ENCODE measurements at places on chromosomes 5 and 9. TPM values are rescaled to one million over a fixed set of nuclear protein-coding genes. Genes with fewer than 3 reads are reported as not detected.

Gene SPATA31E1
- total RNA-seq, result not detected

Gene IFNB1
- not detected for total RNA-seq

Gene DOK3
- 6.7 TPM for total RNA-seq

Gene CDH9
- not detected for total RNA-seq

Gene CA9
- 181 TPM for total RNA-seq

Gene PCDHGA12
- 46.0 TPM for total RNA-seq

Gene LRRC8A
- 76.5 TPM for total RNA-seq

Gene SPATA31A1
- not detected for total RNA-seq

Gene CLTB
- 72.3 TPM for total RNA-seq

Gene KIF24
- 1.2 TPM for total RNA-seq

Gene C1QTNF2
- total RNA-seq, result 0.17 TPM

Gene LCN15
- not detected for total RNA-seq

Gene LCN12
- total RNA-seq, result 0.20 TPM

Gene KCNMB1
- total RNA-seq, result 0.07 TPM

Gene OLFML2A
- total RNA-seq, result 1.3 TPM

Gene ITK
- not detected for total RNA-seq

Gene ORM2
- not detected for total RNA-seq

Gene ATOX1
- total RNA-seq, result 51.4 TPM

Gene BTNL8
- not detected for total RNA-seq

Gene DMRTA1
- 0.66 TPM for total RNA-seq

Gene ADAMTS16
- total RNA-seq, result not detected

Gene SOX30
- not detected for total RNA-seq

Gene CNTNAP3B
- 13.3 TPM for total RNA-seq

Gene LMNB1
- 7.0 TPM for total RNA-seq

Gene ARL10
- total RNA-seq, result 30.0 TPM

Gene PRLR
- 0.07 TPM for total RNA-seq

Gene PNPLA7
- total RNA-seq, result 2.0 TPM

Gene SH3PXD2B
- 27.9 TPM for total RNA-seq
